ENCODE measurements at places on chromosomes 4 and X. TPM values are rescaled to one million over a fixed set of nuclear protein-coding genes. Genes with fewer than 3 reads are reported as not detected.

Gene MAGEE1
- total RNA-seq, result 0.47 TPM

Gene GLRA2
- total RNA-seq, result not detected

Gene TMEM47
- total RNA-seq, result 38.6 TPM

Gene IBSP
- total RNA-seq, result not detected

Gene BRCC3
- 5.5 TPM for total RNA-seq

Gene MXD4
- total RNA-seq, result 93.1 TPM

Gene GLUD2
- total RNA-seq, result 1.8 TPM

Gene EXOC1L
- not detected for total RNA-seq

Gene XKRX
- not detected for total RNA-seq

Gene CXorf49
- total RNA-seq, result not detected

Gene SYP
- 0.23 TPM for total RNA-seq

Gene POF1B
- total RNA-seq, result not detected

Gene PNMA5
- not detected for total RNA-seq

Gene TAF7L
- not detected for total RNA-seq

Gene HNRNPH2
- 39.7 TPM for total RNA-seq

Gene GPC4
- total RNA-seq, result 3.5 TPM

Gene ABCG2
- under 0.01 TPM for total RNA-seq

Gene TCEAL3
- 38.0 TPM for total RNA-seq

Gene SMIM31
- not detected for total RNA-seq

Gene TEX13B
- total RNA-seq, result not detected

All from pericardium fibroblast (primary cell).